ENCODE measurements at places on chromosomes 2 and 18.

- no peak for DNase-seq
Measured at GRCh38 chr2:70523996-70524965, 29.3 kb downstream of the TGFA start.

- no peak for DNase-seq
Measured at GRCh38 chr2:76157531-76157930, 446.8 kb upstream of the GCFC2 start.

DNA sequence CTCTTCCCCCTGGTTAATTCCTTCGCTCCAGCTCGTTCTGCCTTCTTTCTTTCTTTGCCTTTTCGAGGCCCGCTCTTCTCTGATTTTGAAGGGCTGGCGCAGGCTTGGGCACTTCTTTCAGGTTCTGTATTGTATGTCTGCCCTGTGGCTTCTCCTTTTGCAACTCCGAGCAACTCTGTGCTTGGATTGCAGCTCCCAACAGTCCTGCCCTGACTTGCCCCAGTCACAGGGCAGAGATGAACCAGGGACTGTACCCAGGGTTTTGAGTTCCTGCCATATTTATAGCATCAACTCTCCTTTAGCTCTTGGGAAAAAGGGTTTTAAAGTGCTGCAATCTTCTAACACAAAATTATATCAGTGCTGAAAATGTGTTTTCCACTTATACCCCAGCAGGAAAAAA is 31.1 kb upstream of the CD8A start:
- no peak for DNase-seq

DNA sequence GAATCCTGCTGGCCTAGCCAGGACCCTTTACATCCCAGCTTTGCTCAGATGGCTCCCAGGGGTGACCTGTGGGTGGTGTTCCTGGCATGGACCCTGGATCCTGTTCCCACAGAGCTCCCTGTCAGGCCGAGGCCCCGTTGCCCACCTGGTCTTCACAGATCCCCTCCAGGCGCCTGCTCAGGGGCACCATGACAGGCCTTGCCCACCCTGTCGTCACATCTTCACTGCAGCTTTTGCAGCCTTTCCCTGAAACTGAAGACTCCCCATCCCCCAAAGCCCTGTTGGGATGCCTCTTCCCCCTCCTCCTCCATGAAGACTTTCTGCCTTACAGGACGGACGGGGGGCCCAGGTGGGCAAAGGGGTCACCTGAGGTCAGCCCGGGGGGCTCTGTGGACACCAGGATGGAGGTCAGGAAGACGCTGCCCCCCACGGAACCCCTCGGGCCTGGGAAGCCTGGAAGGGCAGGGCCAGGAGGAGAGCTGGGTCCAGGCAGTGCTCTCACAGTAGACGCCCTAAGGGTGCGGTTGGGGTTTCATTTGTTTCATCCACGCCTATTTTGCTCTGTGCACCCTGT is 13.0 kb upstream of the KIF1A start:
- no peak for DNase-seq

DNA sequence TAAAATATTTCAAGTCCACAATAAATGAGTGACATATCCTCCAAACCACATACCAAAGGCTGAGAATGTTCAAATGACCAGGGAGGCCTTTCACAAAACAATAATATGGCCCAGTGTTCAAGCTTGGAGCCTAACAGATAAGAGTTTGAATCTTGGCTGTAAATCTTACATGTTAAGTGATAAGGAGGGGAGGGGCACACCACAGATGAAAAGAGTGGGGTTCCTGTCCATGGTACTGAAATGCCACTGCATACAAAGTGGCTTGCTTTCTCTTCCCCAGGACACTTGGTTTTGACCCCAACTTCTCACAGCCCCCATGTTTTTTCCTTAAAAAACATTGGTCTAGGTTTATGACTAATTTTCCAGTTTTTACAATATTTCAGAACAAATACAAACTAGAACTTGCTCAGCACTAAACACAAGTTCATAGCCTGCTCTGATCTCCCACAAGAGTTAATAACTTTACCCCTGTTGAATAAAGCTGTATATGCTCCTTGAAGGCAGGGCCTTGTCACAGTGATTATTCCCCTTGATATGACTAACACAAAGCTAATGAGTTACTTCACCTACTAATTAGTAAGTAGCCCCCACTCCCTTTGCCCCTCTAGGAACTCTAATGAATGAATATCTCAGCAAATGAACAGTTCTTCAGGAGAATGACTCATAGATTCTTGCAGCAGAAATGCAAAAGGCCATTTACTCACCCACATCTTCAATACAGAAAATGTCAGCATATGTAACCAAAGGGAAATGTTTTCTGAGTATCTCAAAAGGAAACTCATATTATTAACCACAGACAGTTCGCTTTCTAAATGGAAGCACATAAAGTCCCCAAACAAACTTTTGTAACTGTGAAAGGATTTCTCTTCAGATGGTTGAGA is 142.2 kb downstream of the SATB2 start:
- no peak for DNase-seq

DNA sequence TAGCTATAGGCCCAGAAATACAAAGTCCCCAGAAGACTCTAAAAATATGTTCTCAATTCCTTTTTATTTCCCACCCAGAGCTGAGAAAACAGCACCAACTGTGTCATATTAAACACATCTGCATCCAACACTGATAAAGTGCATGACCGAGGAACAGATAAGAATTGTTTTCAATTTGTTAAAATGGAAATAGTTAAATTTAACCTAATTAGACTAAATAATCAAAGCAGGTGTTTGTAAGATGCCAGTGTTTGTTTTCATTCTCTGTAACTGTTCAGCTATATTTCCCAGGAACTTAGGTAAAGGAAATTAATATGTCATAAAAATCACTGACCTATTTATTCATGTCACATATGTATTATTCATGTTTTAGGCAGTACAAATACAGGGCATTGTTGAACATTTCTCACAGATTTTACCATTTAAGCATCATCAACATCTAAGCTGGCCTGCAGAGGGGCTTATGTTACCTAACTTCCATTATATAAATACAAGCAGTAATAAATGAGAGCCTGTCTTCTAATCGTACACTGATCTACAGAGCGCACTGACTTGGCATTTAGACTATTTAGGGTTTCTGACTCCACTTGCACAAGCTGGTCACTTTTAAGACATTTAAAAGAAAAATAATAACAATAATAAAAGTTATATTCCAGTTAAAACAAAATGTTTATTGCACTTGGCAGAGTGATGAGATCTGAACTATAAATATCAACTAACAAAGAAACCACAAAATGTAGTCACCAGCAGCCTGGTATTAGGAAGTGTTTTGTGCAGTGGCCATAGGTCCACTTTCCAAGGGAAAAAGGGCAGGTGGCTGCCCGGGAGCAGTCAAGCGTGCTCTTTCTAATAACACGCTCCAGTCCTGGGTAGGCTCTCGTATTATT is 86.6 kb upstream of the ZFP36L2 start:
- DNase-seq: no peak

DNA sequence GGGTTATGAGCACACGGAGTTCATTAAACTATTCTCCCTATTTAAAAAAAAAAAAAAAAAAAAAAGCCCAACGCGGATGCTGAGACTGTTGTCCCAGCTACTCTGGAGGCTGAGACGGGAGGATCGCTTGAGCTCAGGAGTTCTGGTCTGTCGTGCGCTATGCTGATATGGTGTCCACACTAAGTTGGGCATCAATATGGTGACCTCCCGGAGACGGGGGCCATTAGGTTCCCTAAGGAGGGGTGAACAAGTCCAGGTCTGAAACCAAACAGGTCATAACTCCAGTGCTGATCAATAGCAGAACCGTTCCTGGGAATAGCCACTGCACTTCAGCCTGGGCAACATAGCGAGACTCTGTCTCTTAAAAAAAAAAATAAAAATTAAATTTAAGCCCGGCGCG is 12.9 kb upstream of the ANKRD53 start:
- no peak for DNase-seq

DNA sequence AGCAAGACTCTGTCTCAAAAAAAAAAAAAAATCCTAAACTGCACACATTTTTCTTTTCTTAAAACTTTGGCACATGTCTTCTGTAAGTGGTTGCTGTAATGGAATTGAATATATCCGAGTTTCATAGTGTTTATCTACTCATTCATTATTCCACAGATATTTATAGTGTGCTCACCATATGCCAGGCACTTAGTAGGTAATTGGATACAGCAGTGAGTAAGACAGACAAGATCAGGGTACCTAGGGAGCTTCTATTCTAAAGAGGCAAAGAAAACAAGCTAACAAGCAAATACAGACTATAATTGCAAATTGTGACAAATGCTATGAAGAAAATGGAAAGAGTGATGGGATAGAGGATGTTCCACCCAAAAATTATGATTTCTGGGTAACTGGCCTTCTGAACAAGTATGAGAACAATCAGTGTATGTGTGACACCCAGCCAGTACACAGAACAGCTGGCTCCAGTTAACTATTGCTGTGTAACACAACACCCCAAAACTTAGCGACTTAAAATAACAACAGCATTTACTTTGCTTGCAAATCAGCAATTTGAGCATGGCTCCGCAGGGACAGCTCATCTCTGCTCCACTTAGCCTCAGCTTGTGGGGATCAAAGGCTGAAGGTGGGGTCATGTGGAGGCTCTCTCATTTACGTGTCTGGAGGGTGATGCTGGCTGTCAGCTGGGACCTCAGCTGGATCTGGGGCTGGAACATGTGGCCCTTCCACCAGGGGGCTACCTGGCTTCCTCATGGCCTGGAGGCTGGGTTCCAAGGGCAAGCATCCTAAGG is 224.9 kb downstream of the INSIG2 start:
- no peak for DNase-seq

GRCh38 chr2:113233593-113234550 is 44.8 kb downstream of the PAX8 start:
- no peak for DNase-seq

- no peak for DNase-seq
Measured at GRCh38 chr2:42878581-42878980, 86.2 kb upstream of the HAAO start.

DNA sequence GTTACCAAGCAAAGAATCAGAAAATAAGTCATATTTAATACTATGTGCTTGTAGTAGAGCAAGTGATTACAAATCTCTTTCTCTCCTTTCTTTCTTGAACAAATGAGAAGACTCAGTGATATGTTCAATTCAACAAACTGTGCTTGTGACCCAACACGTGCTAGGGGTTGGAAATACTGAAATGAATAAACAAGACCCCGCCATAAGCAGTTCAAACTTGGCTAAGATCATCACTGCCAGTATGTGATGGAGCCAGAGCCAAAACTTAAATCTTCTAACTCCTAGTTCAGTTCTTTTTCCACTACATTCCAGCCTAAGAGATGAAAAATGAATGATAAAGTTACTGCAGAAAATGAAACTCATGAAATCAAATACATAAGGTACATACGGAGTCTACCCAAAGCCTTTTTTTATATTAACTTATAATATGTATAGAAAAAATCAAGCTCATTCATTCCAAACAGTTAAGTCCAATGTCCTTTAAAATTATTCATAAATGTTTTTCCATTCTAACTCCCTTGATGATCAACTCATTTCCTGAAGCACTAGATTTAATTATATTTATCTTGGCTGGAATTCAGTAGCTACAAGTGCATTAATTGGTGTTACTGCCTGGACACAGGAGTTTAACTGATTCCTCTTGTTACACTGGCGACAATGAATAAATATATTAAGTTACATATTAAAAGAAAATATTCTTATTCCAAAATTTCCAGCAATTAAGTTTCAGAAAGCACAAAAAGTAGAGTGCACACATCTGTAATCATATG is 36.0 kb downstream of the GALNT3 start:
- DNase-seq: no peak

- DNase-seq: no peak
Measured at GRCh38 chr18:24936691-24937090, 415.3 kb downstream of the ZNF521 start.

DNA sequence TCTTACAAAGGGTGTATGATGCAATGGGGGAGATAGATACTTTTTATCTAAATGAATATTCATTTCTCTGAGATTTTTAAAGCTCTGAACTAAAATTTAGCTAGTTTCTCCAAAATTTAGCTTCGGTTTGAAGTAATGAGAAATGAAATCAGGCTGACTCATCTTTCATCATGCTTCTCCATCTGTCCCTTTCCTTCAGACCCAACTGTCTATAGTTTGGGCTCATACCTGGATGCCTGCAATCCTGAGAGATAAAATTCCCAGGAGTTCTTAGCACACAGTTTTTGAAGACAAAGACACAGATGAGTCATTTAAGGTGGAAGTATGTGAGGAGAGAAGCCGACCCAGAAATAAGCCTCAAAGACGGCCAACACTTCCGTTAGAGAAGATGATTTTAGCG is 336.4 kb upstream of the CDH20 start:
- DNase-seq: no peak

DNA sequence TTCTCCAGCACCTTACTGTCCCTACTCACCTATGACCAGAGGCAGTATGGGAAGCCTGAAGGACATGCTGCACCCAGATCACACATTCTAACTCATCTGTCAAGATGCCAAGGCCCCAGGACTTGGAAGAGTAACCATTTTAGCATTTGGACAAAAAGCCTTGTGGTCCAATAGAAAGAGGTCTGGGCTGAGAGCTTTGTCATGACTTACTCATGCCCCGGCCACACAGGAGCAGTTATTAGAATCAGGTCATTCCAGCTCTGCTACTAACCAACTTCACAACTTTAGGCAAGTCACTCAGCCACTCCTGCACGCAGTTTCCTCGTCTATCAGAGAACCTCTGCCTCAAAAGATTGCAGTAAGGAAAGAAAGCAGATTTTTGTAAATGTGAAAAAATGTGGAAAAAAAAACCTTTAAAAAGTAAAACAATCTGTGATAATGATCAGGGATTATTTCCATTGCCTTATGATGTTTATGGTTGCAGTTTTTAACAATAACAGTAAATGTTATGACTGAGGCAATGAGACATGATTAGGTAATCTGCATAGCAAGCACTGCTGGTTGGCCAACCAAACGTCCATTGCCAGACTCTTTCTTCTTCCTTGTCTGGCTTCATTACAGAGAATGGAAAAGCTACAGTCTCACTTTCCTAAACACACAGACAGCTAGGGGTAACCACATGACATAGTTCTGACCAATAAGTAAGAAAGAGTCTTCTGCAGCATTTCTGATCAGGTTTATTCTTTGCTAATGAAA is 255.4 kb upstream of the CHAC2 start:
- DNase-seq: no peak

DNA sequence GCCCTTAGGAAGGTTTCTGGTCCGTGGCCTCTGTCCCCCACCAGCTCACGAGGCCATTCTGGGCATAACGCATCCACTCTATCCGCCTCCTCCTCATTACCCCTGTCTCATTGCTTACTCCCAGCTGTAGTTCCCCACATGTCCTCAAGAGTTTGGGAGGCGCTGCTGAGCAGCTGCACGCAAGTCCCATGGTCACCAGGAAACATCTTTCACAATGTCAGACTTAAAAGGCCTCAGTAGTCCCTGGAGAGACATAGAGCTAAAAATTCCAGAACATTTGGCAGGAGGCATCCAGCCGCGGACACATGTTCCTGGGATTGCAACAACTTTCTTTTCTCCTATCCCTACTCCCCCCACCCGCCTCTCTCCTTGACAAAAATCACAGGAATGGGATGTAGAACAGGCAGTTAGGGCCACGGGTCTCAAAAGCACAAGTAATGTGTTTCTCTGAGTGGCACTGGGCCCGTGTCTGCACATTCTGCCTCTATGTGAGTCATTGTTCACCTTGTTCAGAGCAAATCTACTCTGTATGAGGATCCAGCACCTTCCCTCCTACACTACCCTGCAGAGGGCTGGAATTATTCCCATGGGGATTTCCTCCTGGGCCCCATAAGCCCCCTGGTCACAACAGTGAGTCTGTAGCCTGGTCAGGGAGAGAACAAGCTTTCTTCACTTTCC is 8.1 kb downstream of the LBH start:
- DNase-seq: peak; percentile 11

All from bone marrow (tissue), 2 donors.